ENCODE measurements at places on chromosomes 5 and 9.

DNA sequence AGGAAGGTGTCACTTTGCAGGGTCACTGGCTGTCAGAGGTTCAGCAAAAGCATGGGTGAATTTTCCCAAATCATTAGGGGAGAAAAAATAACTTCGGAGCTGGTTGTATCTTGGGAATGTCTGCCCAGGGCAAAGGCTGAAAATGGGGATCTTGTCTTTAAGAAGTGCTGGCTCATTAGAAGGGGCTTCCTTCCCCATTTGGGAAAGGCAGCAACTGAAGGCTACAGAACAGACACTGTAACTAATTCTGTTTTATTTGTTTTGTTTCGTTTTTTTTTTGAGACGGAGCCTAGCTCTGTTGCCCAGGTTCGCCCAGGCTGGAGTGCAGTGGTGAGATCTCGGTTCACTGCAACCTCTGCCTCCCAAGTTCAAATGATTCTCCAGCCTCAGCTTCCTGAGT, 70.3 kb upstream of the PCA3 start:
- no peak for DNase-seq

GRCh38 chr5:128498844-128499455, 39.1 kb downstream of the FBN2 start:
- DNase-seq = no peak

DNA sequence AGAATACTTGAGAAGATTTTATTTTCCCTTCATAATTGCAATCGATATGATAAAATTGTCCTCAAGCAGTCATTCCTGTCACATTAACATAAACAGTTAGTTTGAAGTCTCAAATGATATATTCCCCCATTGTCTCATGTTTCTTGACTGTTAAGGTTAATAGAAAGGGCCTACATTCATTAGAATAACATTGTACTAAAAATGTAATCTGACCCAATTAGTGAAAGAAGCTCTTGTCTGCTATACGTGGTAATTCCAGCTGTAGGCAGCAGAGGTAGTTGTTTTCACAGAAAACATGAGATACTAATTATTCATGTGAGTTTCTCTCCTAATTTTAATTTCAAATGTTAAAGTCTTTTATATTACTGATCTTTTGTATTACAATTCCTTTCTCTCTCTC, 25.9 kb upstream of the AP3B1 start:
- DNase-seq = no peak

GRCh38 chr5:59591162-59591561, 302.4 kb downstream of the PDE4D start:
- DNase-seq = peak; percentile 5

- DNase-seq = no peak
Measured at GRCh38 chr5:24353016-24353415, 291.8 kb downstream of the CDH10 start.

DNA sequence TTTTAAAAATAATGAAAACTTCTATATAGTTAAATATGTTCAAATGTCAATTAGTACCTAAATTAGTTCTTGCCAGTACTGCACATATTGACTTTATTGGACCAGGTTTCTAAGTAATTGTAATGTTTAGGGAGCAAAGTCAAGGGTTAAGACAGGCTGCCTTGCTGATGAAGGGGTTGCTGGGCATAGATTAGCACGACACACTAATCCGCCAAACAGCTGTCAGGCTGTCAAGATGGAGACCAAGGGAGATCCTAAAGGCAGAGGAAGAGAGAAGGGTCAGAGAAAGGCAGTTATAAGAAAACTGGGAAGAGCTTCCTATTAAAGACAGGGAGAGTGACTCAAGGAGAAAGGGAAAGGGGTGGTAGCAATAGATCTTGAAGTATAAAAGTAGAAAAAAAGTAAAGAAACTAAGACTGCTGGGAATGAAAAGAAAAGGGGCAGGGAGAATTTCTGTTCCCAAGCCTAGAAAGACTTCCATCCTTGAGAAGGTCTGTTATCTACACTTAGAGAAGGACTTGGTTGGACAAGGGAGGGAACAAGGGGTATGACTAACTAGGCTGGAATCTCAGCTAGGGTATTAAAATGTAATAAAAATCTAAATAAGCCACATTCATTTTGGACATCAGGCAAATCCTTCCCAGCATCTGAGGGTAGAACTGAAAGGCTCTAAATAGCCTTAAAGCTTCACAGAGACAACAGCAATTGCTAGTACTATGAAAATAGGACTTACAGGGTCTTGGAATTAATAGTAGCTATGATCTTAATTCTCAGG, 188.7 kb downstream of the FBXL17 start:
- peak; percentile 14 for DNase-seq

GRCh38 chr5:100950985-100951384, 47.9 kb upstream of the ST8SIA4 start:
- DNase-seq = no peak

DNA sequence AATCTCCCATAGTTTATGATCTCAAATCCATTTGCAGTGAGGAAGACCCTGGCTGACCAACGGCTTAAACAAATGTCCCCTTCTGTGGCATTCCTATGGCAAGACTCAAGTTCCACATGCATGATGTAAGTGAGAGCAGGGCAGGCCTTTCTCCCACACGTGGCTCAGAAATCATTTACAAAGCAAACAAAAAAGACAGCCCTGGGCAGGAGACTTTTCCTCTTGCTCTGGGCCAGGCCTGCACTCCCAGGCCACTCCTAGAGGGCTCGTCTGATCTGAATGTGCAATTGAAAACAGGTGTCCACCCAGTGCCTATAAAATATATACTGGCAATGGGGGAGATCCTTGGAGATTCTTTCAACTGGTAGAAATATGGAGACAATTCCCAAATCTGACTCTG, 123.1 kb downstream of the DMRT2 start:
- peak; percentile 58 for DNase-seq

- no peak for DNase-seq
Measured at GRCh38 chr5:4646715-4647375, 493.3 kb upstream of the ADAMTS16 start.

GRCh38 chr5:141804475-141804874, 73.7 kb downstream of the PCDH1 start:
- no peak for DNase-seq

DNA sequence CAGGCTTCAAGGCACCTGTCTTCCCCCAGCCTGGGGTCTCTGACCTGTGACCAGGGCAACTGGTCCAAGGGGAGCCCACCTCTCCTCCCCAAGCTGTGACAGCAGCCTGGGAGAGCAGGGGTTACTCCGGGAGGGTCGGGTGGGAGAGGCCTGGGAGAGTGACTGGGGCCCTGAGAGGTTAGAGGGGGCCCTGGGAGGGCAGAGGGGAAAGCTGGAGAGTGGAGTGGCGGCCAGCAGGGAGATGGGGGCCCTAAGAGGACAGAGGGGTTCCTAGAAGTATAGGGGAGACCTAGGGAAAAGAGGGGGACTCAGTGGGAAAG, 302 bp downstream of the LCN9 start:
- DNase-seq = no peak

DNA sequence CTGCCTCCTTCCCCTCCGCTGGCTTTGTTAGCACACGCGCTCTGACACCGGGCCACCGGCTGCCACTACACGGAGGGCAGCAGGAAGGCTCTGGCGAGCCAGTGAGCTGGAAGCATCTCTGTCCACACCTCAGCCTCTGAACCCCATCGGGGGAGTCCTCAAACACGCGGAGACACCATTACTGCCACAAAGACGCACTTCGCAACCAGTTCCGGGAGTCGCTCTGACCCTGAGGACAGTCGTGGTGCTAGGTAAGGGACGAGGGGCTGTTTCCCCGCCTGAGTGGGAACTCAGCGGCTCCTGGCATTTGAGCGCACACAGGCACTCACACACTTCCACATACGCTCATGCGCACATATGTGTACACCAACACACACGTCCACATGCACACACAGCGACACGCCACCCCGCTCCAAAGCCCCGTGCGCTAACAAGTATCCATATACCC, 160.0 kb downstream of the C9orf152 start:
- no peak for DNase-seq

DNA sequence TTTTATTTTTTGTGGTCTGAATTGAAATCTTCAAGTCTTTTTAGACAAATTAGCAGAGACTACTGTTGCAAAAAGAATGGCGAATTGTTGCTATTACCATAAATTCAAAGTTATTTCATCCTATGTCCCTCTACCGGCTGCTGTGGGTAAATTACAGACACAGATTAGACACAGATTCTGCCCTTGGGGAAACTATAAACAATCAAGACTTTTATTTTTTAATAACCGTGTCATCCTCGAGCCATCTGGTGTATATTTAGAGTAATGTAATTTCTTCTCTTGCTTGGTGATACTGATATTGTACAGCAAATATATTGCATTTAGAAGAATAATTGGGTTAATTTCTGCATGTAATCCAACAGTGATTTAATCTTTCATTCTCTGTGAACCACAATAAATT, 228.0 kb upstream of the ADAMTSL1 start:
- DNase-seq = no peak

- DNase-seq = no peak
Measured at GRCh38 chr9:69674112-69674685, 2.0 kb upstream of the APBA1 start.

GRCh38 chr5:171848911-171849520, 63.4 kb downstream of the SMIM23 start:
- DNase-seq = no peak

DNA sequence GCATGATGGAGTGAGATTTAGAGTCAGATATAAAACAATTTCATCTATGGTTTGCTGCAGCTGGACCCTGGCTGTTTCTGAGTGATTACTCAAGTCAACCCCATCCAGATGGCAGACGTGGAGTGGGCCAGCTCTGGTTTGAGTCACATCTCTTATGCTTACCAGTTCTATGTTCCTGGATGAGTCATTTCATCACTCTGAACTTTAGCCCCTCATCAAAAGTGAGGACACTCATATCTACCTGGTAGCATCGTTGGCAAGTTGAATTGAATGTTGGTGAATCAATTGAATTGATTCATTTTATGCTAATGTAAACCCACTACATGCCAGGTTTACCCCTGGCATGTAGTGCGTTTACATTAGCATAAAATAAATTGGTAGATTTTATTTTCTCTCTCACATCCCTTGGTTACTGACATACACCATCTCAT, 176.4 kb downstream of the FGF18 start:
- DNase-seq = peak; percentile 68

- no peak for DNase-seq
Measured at GRCh38 chr5:149930043-149930748, 14.4 kb downstream of the PDE6A start.

Measured in RCC 7860 (cell line).